Ascending aorta (tissue), 2 donors: ENCODE measurements at places on chromosomes 11 and 22. TPM values are rescaled to one million over a fixed set of nuclear protein-coding genes. Genes with fewer than 3 reads are reported as not detected.
A peak's percentile ranks its signal among the peaks of the same experiment; 100 is the strongest.

DNA sequence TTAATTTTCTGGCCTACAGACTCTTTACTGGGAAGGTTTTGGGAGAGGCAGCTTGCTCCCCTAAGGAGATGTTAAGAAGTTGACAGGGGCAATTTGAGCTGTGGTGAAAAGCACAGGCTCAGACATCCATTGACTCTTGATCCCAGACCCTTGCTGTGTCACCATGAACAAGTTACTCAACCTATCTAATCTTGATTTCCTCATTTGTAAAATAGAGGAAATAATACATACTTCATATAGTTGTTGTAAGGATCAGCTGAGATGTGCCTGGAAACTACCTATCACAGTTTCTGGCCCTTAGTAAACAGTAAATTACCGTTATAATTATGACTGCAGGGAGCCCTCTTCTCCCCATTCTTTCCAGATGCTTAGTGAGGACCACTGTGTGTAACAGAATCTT, 16.6 kb upstream of the SCGB1D4 start:
- no peak for DNase-seq
- H3K36me3 ChIP-seq = no peaks in the 10 kb centered on the region
- H3K4me1 ChIP-seq = no peaks in the 10 kb centered on the region
- H3K27ac ChIP-seq = no peak overlapping the region

GRCh38 chr11:117186431-117186761, 7.9 kb downstream of the SIDT2 start:
- H3K27ac ChIP-seq = no peak overlapping the region
- no peaks in the 10 kb centered on the region for H3K27me3 ChIP-seq
- DNase-seq = peak; percentile 44
- H3K36me3 ChIP-seq = peaks cover 78% of the 10 kb centered on the region
- H3K4me1 ChIP-seq = peaks cover 4% of the 10 kb centered on the region

- no peaks in the 10 kb centered on the region for H3K4me1 ChIP-seq
- H3K4me3 ChIP-seq = no peak overlapping the region
- no peaks in the 10 kb centered on the region for H3K36me3 ChIP-seq
- no peak overlapping the region for H3K27ac ChIP-seq
Observed at GRCh38 chr22:28141614-28142013, 222.6 kb upstream of the PITPNB start.

DNA sequence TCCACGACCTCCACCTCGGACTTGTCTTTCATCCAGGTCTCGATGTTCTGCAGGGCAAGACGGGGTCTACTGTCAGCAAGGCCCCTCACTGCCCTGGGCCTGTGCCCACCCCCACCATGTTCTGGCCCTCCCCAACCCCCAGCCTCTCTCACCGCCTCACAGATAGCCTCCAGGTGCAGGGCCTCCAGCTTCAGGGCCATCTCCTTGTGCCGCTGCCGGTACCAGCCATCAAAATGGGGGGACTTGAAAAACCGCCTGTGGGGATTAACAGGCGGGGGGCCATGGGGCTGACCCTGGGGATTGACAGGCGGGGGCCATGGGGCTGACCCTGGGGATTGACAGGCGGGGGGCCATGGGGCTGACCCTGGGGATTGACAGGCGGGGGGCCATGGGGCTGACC, 4.9 kb upstream of the PLXNB2 start:
- H3K36me3 ChIP-seq = no peaks in the 10 kb centered on the region
- no peak for DNase-seq
- no peak overlapping the region for H3K4me3 ChIP-seq
- no peaks in the 10 kb centered on the region for H3K27me3 ChIP-seq
- H3K27ac ChIP-seq = no peak overlapping the region

DNA sequence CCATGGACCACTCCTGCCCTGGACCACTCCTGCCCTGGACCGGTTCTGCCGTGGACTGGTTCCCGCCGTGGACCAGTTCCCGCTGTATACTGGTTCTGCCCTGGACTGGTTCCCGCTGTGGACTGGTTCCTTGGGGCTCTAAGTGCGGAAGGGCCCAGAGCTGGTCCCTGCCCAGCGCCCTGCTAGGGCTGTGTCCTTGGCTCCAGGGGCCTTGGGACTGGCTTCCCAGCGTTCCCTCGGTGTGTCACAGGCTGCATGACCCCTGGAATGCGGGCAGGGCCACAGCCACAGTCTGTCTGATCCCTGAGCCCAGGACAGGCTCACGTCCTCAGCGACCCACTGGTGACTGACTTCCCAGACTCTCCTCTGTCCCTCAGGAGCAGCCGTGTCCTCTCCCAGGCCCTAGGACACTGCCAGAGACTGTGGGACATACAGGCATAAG, 412.2 kb downstream of the TBC1D22A start:
- H3K27ac ChIP-seq = no peak overlapping the region
- H3K4me1 ChIP-seq = no peaks in the 10 kb centered on the region
- peaks cover 38% of the 10 kb centered on the region for H3K36me3 ChIP-seq
- no peak overlapping the region for H3K4me3 ChIP-seq

- no peak overlapping the region for H3K27ac ChIP-seq
- H3K4me3 ChIP-seq = no peak overlapping the region
- no peaks in the 10 kb centered on the region for H3K36me3 ChIP-seq
- no peaks in the 10 kb centered on the region for H3K27me3 ChIP-seq
Observed at GRCh38 chr11:79367844-79368243, 73.0 kb downstream of the TENM4 start.

DNA sequence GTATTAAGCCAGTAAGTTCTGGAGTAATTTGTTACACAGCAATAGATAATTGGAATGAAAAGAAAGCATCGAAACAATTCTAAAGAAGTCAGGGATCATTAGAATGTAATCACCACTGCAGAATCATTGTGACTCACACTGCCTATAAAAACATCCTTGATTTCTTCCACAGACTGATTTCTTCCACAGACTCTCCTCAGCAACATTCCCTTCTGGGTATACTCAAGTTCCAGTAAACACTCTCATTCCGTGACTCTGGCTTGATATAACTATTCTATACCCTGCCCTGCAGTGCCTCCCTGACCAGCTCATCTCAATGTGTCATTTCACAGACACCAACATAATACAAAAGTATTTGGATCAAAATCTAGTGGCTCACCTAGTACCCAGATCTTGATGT, 120.5 kb downstream of the BBOX1 start:
- H3K4me1 ChIP-seq = no peaks in the 10 kb centered on the region
- H3K36me3 ChIP-seq = no peaks in the 10 kb centered on the region
- H3K27ac ChIP-seq = no peak overlapping the region
- no peak overlapping the region for H3K4me3 ChIP-seq
- DNase-seq = no peak

GRCh38 chr11:20452585-20452984, 65.1 kb downstream of the PRMT3 start:
- no peaks in the 10 kb centered on the region for H3K36me3 ChIP-seq
- no peak overlapping the region for H3K4me3 ChIP-seq
- no peak overlapping the region for H3K27ac ChIP-seq

GRCh38 chr11:6642957-6643356, 12.7 kb downstream of the DCHS1 start:
- DNase-seq = no peak
- no peaks in the 10 kb centered on the region for H3K27me3 ChIP-seq
- H3K27ac ChIP-seq = no peak overlapping the region
- peaks cover 25% of the 10 kb centered on the region for H3K4me1 ChIP-seq
- H3K36me3 ChIP-seq = peaks cover 20% of the 10 kb centered on the region

GRCh38 chr11:19770277-19770676, 57.6 kb downstream of the NAV2 start:
- peaks cover 3% of the 10 kb centered on the region for H3K36me3 ChIP-seq
- H3K27ac ChIP-seq = no peak overlapping the region
- H3K4me1 ChIP-seq = peaks cover 55% of the 10 kb centered on the region
- DNase-seq = no peak
- H3K27me3 ChIP-seq = no peaks in the 10 kb centered on the region

LGR4 gene
- 46.8 TPM for total RNA-seq

PARVG gene
- 19.9 TPM for total RNA-seq

ATL3 gene
- total RNA-seq = 77.3 TPM

AMOTL1 gene
- total RNA-seq = 32.6 TPM

POU2AF3 gene
- total RNA-seq = not detected

CRYBB1 gene
- 7.3 TPM for total RNA-seq

ANKK1 gene
- total RNA-seq = not detected

BEST1 gene
- total RNA-seq = 30.9 TPM
